Bronchus fibroblast of lung (primary cell): ENCODE measurements at places on chromosomes 3 and 15. TPM values are rescaled to one million over a fixed set of nuclear protein-coding genes. Genes with fewer than 3 reads are reported as not detected.

Gene ZNF80
- not detected in 2 replicates for total RNA-seq

Gene CFAP100
- total RNA-seq = not detected in 2 replicates

Gene SELENOT
- 73.9 and 81.2 TPM in 2 replicates for total RNA-seq

Gene RASSF1
- total RNA-seq = 36.3 and 38.7 TPM in 2 replicates

Gene CALML4
- 2.7 and 4.4 TPM in 2 replicates for total RNA-seq

Gene ZNF619
- total RNA-seq = 2.9 and 4.0 TPM in 2 replicates
